Dermis microvascular lymphatic vessel endothelial cell (primary cell): ENCODE measurements at places on chromosomes 2 and 18.

GRCh38 chr2:193469251-193469650 is 1274.5 kb upstream of the TMEFF2 start:
- DNase-seq = no peak

DNA sequence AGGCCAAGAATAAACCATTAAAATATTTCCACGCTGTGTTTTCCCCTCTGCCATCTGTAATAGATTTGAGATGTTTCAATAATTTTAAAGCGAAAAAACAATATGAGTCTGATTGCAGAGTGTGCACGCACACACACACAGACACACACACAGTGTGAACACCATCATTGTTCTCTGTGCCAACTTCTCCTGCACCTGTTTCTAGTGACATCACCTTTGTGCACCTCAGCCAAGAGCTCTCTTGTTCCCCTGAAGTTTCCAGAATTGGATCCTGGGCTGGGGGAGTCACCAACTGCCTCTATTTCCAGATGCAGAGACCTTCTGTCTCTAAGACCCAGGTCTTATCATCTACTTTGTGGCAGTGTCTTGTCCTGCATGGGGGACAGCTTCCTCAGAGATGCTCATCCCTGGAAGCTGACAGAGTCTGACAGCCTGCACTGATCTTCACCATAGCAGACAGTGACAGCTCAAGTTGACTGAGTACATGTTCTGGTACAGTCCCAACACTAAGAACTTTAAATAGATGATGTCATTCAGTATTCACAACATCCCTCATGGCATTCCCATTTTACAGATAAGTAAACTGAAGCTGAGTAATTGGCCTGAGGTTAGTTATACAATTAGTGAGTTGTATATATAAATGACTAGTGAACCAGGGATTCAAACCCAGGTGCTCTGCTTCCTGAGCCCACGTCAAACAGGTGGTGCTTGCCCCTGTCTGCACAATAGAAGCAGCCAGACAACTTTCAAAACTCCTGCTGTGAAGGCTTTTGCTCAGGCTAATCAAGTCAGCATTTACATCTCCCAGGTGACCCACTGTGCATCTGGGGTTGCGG is 39.4 kb downstream of the ACOXL start:
- no peak for DNase-seq

DNA sequence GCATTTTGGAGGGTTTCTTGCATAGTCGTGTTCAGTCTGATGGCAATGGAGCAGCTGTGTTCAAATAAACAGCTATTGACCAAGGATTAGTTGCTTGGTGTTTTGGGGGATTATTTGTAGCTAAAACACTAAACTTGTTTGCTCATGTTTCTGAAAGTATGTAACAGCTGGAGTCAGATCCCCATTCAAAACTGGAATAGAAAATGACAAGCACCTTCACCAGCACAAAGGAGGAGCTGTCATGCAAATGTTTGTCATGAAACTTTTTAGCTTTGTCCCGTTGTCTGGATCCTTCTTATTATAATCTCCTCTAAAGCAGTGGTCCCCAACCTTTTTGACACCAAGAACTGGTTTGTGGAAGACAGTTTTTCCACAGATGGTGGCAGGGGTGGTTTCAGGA is 96.9 kb upstream of the ZNF236 start:
- DNase-seq = no peak

- DNase-seq = no peak
Measured at GRCh38 chr2:163558251-163559021, 177.4 kb downstream of the FIGN start.

- no peak for DNase-seq
Measured at GRCh38 chr18:58754544-58755068, 83.3 kb downstream of the MALT1 start.
